ENCODE measurements at places on chromosomes 6 and 20. TPM values are rescaled to one million over a fixed set of nuclear protein-coding genes. Genes with fewer than 3 reads are reported as not detected.
A peak's percentile ranks its signal among the peaks of the same experiment; 100 is the strongest.

Gene STK38
- 21.5 TPM for total RNA-seq

DNA sequence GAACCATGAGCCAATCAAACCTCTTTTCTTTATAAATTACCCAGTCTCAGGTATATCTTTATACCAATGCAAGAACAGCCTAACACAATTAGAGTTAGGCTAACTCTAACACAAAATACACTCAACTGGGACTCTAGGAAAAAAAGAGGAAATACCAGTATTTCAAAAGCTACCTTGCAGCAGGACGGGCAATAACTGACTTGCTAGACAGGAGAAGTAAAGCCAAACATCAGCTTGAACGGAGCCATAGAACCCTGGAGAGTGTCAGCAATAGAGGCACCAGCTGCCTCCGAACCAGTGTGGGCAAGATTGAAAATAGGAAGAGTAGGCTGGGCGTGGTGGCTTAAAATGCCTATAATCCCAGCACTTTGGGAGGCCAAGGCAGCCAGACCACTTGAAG, 162.0 kb upstream of the SOX4 start:
- no peak for DNase-seq

- no peak for DNase-seq
Observed at GRCh38 chr20:5843054-5843592, 92.9 kb downstream of the SHLD1 start.

- no peak for DNase-seq
Observed at GRCh38 chr6:40896696-40897095, 142.3 kb downstream of the UNC5CL start.

GRCh38 chr6:123745895-123746294, 57.8 kb upstream of the NKAIN2 start:
- no peak for DNase-seq

DNA sequence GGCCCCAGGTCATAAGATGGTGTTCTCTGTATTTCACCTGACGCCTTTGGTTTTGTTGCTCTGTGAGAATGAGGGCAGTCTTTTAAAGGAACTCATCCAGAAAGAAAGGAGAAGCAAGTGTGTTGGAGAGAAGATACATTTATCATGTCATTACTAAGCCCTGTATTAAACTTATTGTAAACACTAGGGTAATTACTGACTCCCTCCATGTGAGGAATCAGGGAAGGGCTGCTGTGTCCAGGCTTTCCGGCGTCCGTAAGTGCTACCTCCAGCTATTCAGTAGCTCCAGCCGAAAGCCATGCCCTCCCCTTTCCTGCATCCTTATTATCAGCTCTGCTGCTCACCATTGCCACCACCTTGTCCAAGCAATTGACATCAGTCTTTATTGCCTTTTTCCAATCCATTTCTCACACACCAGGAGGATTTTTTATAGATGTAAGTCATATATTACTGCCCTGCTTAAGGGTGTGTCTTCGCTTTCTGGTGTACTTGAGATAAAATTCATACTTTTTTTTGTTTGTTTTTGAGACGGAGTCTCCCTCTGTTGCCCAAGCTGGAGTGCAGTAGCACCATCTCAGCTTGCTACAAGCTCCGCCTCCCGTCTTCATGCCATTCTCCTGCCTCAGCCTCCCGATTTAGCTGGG, 94.7 kb downstream of the RPP40 start:
- DNase-seq: no peak

Gene NUDT3
- 21.8 TPM for total RNA-seq

DNA sequence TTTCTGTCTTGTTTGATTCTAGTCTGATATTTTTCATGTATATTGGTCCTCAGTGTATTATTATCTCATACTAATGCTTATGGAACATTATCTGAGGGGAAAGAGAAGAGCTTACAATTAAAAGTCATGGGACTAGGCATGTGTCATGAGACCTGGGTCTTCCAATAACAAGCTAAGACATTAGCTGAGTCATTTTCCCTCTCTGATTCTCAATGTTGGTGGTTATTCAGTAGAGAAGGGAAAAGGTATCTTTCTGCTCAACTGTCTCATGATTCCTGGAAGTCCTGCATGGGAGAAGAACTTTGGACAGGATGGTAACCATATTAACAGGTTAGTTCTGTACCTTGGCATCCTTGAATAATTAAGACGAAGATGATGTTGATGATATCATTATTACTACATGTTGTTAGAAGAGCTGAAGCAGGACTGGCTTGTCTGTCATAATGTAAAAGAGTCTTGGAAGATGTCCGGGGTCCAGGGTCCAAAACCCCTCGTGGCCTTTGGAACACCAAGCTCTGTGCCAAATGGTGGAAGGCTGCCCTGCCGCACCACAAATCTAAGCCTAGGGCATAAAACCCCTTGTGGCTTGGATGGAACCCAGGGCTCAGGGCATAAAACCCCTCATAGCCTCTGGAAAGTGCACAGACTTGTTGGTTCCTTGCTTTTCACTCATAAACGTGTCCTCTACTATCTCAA, 19.1 kb downstream of the TRIM38 start:
- no peak for DNase-seq

- DNase-seq: no peak
Observed at GRCh38 chr6:79821859-79822258, 125.5 kb downstream of the ELOVL4 start.

DNA sequence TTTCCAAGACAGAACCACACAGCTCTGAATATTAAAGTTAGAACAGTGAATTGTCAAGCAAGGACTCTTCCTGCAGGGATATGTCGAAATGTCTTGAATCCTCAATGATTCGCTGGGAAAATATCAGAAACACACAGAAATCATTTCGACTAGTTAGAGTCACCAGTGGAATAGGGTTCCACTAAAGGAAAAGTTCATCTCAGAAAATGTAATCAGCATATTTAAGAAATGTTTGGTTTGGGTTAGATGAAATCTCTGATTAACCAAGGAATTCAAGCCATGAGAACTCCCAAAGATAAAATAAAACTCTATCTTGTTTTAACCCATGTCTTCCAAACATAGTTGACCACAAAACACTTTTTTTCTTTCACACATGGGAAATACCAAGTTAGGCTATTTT, 621.0 kb upstream of the NRSN1 start:
- DNase-seq: no peak

Gene SFTA2
- total RNA-seq: not detected

Gene SPEF1
- not detected for total RNA-seq

GRCh38 chr20:38599410-38599882, 2.2 kb upstream of the ARHGAP40 start:
- DNase-seq: no peak

Gene PREX1
- 65.5 TPM for total RNA-seq

DNA sequence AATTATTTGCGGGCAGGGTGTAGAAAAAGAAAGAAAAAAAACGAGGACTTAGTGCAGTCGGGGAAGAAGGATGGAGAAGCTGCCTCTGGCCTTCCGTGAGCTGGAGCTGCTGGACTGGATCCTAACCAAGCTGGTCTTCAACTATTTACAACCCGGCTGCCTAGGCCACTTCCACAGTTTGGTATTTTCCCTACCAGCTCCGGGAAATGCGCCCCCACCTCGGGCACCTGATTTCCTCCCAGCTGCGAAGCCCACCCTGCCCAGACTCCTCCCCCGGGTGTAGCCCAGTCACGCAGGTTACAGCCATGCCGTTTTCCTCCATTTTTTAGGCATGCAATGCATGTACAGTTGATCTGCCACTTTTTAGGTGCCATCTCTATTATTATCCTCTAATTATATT, 21.2 kb downstream of the THEMIS start:
- no peak for DNase-seq

DNA sequence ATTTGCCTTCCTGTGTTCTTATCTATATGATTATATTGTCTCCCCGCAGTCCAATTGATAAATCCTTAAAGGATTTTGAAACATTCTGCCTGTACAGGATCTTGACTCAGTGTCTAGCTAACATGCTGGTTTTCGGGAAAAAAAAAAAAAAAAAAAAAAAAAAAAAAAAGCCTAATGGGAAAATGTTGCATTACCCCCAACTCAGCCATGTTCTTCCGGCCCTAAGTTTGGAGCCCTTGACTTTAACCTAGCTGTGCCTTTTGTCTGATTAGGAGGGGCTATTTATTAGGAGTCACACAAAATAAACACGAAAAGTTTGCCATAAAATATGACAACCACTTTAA, 244.4 kb upstream of the TCF21 start:
- DNase-seq: no peak

DNA sequence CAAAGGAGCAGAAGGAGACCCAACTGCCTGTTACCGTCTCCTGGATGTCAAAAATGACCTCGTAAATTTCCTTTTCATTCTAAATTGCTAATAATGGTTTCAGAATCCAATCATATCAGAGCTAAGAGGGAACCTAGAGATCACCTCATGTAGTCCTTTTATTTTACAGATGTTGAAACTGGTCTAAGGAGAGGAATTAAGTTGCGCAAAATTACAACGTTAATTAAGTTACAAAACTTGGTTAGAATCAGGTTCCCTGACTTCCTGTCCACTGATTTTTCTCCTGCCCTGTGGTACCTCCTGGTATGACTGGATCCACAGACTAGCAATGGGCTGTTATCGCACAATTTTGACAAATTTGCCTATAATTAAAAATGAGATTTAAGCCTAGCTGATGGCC, 9.0 kb upstream of the STK38 start:
- no peak for DNase-seq

DNA sequence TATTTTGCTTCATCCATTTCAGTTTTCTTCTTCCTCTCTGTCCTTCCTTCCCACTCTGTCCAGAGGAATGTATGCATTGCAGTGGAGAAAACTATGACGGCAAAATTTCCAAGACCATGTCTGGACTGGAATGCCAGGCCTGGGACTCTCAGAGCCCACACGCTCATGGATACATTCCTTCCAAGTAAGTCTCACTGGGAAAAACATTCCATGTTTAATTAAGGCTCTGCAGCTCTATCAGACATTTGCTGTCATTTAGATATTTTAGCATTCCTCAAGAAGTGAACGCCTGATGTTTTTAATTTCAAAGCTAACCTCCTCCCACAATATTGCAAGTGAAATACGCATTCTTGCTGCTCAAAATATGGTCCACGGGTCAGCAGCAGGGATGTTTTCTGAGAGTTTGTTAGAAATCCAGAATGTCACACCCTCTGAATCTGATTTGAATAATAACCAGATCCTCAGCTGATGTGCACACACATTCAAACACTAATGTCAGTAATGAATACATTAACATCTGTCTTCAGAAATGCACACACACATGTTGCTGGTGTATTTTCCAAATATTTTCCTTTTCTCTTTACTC, 12.8 kb downstream of the PLG start:
- DNase-seq: no peak

- DNase-seq: no peak
Observed at GRCh38 chr20:10846766-10847165, 173.0 kb upstream of the JAG1 start.

GRCh38 chr20:57884956-57885355, 175.1 kb upstream of the PMEPA1 start:
- no peak for DNase-seq

- DNase-seq: no peak
Observed at GRCh38 chr6:123788319-123788718, 15.3 kb upstream of the NKAIN2 start.

DNA sequence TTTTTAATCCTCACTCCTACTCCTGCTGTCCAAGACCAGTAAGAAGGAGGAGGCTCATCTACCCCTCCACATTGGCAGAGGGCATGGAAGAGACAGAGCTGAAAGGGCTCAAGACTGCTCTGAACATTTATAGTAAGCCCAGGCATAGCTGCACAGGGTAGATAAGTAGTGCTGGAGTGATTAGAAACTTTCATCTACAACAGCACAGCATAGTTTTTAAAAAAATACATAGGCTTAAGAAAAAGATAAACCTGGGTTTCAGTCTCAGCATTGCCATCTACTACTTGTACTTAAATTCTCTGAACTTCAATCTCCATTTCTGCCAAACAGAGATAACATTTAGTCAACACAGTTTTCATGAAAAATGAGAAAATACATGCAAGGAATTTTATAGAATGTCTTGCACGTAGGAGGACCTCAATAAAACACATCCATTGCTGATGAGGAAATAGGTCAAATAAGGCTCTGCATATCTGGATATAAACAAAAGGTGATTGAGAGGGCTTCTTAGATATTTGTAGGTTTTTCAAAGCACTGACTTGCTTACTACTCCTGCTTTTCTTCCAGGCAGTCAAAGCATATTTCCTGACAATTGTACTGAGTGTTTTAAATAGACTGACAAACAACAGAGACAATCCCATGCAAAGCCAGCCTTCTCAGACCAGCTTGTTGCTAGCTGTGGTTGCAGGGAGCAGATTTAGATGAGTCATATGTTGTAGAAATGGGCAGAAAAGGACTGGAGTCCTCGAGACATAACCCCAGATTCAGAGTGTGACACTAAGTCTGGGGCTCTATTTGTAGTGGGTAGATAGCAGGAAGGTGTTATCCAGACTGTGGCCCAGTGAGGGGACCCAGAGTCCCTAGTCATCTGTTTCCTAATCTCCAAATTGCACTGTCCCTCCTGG, 107.4 kb upstream of the TAB2 start:
- DNase-seq: peak; percentile 78

DNA sequence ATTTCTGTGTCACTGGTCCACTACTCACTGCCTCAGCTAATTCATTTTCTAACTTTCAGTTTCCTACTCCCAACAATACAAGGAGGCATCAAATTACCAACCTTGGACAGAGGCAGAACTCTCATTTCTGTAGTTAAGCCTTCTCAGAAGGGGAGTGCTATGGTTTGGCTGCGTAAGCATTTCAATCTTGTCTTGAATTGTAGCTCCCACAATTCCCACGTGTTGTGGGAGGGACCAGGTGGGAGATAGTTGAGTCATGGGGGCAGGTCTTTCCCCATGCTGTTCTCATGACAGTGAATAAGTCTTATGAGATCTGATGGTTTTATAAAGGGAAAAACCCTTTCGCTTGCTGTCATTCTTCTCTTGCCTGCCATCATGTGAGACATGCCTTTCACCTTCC, 22.9 kb downstream of the HLA-DRA start:
- DNase-seq: peak; percentile 63

DNA sequence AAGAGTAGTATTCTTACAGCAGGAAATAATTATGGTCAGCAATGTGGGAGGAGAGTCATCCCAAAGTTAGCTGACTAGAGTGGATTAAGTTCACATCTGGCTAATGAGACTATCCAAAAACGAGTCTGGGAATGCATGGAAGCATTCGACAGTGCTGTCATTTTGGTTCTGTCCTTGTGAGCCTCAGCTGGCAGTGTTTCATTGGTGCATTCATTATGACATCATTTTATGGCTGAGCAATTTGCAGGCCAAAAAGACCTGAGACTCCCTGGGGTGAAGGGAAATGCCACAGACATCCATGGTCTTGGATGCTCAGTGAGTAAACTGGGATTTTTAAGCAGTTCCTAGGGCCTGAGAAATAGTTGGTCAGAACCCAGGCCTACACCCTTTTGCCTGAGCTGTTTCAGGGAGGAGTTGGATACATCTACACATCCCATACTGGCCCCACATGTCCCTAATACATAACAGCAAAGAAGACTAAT, 196.4 kb upstream of the CCN2 start:
- DNase-seq: no peak

Gene OR12D3
- total RNA-seq: not detected

DNA sequence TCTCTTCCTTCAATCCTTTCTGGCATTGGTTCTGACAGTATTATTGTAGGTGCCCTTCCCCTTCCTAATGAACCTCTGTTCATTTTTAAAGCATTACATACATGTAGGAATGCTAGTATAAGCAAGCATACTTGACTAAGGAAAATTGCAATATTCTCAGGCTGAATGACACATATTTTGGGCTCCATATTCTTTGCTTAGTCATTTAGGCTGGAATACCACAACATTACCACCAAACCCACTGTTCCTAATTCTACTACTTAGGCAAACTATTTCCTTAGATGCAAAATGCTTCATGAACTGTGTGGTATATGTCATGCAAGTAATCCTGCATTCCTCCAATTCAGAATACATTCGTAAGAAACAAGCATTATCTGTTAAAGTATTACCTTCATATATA, 113.9 kb downstream of the PRDM1 start:
- no peak for DNase-seq

- DNase-seq: no peak
Observed at GRCh38 chr6:23420659-23421350, 705.2 kb upstream of the NRSN1 start.
